ENCODE measurements at places on chromosomes 16 and 17. TPM values are rescaled to one million over a fixed set of nuclear protein-coding genes. Genes with fewer than 3 reads are reported as not detected.

The BPTF gene
- 59.7 TPM for total RNA-seq

The PPY gene
- total RNA-seq: not detected

The CD300H gene
- not detected for total RNA-seq

- no peak overlapping the region for H3K27ac ChIP-seq
- H3K27me3 ChIP-seq: no peaks in the 10 kb centered on the region
- H3K36me3 ChIP-seq: no peaks in the 10 kb centered on the region
- H3K4me3 ChIP-seq: no peak overlapping the region
Observed at GRCh38 chr16:81279392-81279791, 35.4 kb upstream of the GAN start.

DNA sequence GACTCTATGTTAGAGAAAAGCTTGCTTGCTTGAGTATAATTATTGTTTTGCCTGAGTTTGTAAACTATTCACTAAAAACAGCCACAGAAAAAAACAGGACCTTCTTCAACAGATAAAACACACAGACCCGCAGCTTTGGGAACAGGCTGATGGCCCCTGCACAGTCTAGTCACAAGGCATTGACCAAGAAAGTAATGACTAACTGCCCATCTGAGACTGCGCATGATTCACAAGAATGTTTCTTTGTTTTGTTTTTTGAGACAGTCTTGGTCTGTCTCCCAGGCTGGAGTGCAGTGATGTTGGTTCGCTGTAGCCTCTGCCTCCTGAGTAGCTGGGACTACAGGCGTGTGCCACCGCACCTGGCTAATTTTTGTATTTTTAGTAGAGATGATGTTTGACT is 2.8 kb upstream of the ZKSCAN2 start:
- peaks cover 23% of the 10 kb centered on the region for H3K4me1 ChIP-seq
- DNase-seq: no peak
- no peaks in the 10 kb centered on the region for H3K27me3 ChIP-seq
- H3K27ac ChIP-seq: no peak overlapping the region
- peaks cover 7% of the 10 kb centered on the region for H3K36me3 ChIP-seq

GRCh38 chr16:78894886-78895285 is 705.7 kb downstream of the MAF start:
- no peak overlapping the region for H3K27ac ChIP-seq
- DNase-seq: no peak
- H3K4me1 ChIP-seq: no peaks in the 10 kb centered on the region
- H3K36me3 ChIP-seq: no peaks in the 10 kb centered on the region

GRCh38 chr16:20285993-20286499 is 41.3 kb downstream of the GP2 start:
- no peak overlapping the region for H3K27ac ChIP-seq
- no peak overlapping the region for H3K4me3 ChIP-seq
- no peaks in the 10 kb centered on the region for H3K4me1 ChIP-seq
- no peak for DNase-seq
- H3K27me3 ChIP-seq: no peaks in the 10 kb centered on the region

DNA sequence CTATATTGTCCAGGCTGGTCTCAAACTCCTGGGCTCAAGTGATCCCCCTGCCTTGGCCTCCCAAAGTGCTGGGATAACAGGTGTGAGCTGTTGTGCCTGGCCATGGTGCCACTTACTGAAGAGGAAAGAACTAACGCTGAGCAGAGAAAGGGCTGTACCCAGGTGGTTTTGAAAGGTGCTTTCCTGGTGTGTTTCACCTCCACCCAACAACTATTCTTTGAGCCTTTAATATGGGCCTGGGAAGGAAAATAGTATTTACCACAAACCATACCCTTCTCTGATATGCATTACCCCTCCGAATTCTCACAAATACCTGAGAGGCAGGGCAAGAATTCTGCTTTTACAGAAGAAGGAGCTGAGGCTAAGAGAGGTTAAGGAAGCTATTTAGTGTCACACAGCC is 24.8 kb downstream of the KPNA2 start:
- H3K4me1 ChIP-seq: no peaks in the 10 kb centered on the region
- no peak overlapping the region for H3K4me3 ChIP-seq
- no peak for DNase-seq
- H3K27me3 ChIP-seq: no peaks in the 10 kb centered on the region
- H3K27ac ChIP-seq: no peak overlapping the region
- H3K36me3 ChIP-seq: no peaks in the 10 kb centered on the region

GRCh38 chr16:77951788-77952187 is 70.6 kb upstream of the CLEC3A start:
- no peak overlapping the region for H3K4me3 ChIP-seq
- H3K4me1 ChIP-seq: no peaks in the 10 kb centered on the region
- no peaks in the 10 kb centered on the region for H3K36me3 ChIP-seq
- no peaks in the 10 kb centered on the region for H3K27me3 ChIP-seq
- H3K27ac ChIP-seq: no peak overlapping the region
- no peak for DNase-seq

- H3K4me1 ChIP-seq: peaks cover 27% of the 10 kb centered on the region
- peak; percentile 97 for DNase-seq
- no peaks in the 10 kb centered on the region for H3K27me3 ChIP-seq
- no peak overlapping the region for H3K27ac ChIP-seq
- H3K36me3 ChIP-seq: no peaks in the 10 kb centered on the region
Observed at GRCh38 chr16:22190081-22190775, 15.8 kb upstream of the EEF2K start.

DNA sequence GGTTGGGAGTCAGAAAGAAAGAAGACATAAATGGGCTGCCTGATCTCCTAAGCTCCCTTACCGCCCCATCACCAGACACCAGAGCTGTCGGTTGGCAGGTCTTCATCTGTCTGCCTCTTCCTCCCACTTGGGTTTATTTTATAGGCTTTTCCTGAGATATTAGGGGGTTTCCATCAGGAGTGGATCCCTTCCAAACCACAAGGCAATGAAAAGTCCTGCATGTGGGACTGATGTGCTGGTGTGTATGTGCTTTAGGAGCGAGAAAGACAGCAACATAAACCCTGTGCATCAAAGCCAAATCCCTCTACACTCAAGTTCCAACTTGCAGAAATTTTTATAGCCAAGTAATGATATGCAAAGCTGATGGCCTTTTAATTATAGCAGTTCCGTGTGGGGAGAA is 389.5 kb downstream of the SLC39A11 start:
- no peak overlapping the region for H3K4me3 ChIP-seq
- no peaks in the 10 kb centered on the region for H3K36me3 ChIP-seq
- H3K27me3 ChIP-seq: peaks cover 3% of the 10 kb centered on the region
- DNase-seq: no peak

DNA sequence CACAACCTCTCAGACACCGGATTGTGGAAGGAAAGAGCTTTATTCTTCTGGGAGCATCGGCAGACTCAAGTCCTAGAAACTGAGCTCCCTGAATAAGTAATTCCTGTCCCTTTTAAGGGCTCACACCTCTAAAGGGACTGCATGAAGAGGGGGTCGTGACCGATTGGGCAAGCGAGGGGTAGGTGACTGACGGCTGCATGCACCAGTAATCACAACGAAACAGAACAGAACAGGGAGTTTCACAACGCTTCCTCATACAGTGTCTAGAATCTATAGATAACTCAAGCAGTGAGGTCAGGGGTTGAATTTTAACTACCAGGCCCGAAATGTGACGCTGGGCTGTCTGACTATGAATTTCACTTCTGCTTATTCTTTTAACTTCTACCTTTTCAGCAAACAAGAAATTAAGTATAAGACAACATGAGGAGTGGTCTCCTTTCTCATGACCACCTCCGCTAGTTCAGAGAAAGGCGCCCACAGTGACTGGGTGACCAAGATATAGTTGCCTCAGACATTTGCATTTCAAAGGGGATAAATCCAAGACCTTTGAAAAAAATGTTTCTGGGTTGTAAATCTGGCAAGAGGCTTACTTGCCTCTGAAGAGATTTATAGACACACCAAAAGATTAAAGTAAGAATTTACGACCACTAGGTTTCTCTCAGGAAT is 88.4 kb upstream of the ATF7IP2 start:
- H3K4me3 ChIP-seq: no peak overlapping the region
- no peaks in the 10 kb centered on the region for H3K4me1 ChIP-seq
- H3K27me3 ChIP-seq: no peaks in the 10 kb centered on the region
- no peak for DNase-seq
- H3K36me3 ChIP-seq: no peaks in the 10 kb centered on the region

The TEKT5 gene
- total RNA-seq: 0.29 TPM

DNA sequence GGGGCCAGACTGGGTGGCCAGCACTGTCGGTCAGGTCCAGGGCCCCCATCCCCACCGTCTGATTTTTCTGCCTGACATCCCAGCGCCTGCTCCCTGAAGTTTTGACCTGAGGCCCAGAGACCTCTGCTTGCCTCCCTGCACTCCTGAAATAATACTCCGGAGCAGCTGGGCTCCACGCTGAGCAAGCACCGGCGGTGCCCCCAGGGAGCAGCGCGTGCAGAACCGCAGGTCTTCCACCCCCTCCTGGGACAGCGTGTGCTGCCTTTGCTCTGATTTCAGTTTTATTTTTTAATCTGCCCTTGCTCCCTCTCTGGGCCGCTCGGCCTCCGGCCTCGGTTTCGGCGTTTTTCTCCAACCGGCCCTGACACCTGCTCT is 132.4 kb upstream of the GSE1 start:
- no peak for DNase-seq
- H3K36me3 ChIP-seq: no peaks in the 10 kb centered on the region
- no peaks in the 10 kb centered on the region for H3K4me1 ChIP-seq
- H3K4me3 ChIP-seq: no peak overlapping the region
- H3K27me3 ChIP-seq: no peaks in the 10 kb centered on the region

The TBX2 gene
- 11.6 TPM for total RNA-seq

GRCh38 chr17:74199306-74200092 is 4.0 kb upstream of the RPL38 start:
- no peak overlapping the region for H3K4me3 ChIP-seq
- H3K27me3 ChIP-seq: peaks cover 33% of the 10 kb centered on the region
- DNase-seq: peak; percentile 96
- no peak overlapping the region for H3K27ac ChIP-seq
- no peaks in the 10 kb centered on the region for H3K36me3 ChIP-seq

The BCL6B gene
- total RNA-seq: not detected

DNA sequence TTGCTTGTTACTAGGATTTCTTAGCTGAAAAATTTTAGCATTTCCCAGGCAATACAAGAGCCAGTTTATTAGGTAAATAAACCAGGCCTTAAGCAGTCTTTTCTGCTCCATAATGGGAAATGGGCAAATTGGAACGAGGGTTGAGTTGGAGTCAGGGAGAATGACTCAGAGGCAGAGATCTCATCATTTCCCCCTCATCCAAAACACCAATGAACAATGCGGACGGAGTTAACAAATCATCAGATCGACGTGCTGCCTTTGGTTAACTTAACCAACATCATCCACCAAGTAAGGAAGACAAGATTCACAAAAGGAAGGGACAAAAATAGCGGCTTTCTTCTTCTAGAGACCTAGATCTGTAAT is 243.5 kb downstream of the STX8 start:
- no peaks in the 10 kb centered on the region for H3K36me3 ChIP-seq
- H3K27ac ChIP-seq: no peak overlapping the region
- H3K4me1 ChIP-seq: no peaks in the 10 kb centered on the region
- no peak for DNase-seq
- no peaks in the 10 kb centered on the region for H3K27me3 ChIP-seq
- no peak overlapping the region for H3K4me3 ChIP-seq

GRCh38 chr17:39064819-39065218 is 86.6 kb downstream of the PLXDC1 start:
- DNase-seq: no peak
- H3K36me3 ChIP-seq: no peaks in the 10 kb centered on the region
- H3K4me1 ChIP-seq: peaks cover 26% of the 10 kb centered on the region
- peaks cover 28% of the 10 kb centered on the region for H3K27me3 ChIP-seq
- H3K27ac ChIP-seq: no peak overlapping the region

DNA sequence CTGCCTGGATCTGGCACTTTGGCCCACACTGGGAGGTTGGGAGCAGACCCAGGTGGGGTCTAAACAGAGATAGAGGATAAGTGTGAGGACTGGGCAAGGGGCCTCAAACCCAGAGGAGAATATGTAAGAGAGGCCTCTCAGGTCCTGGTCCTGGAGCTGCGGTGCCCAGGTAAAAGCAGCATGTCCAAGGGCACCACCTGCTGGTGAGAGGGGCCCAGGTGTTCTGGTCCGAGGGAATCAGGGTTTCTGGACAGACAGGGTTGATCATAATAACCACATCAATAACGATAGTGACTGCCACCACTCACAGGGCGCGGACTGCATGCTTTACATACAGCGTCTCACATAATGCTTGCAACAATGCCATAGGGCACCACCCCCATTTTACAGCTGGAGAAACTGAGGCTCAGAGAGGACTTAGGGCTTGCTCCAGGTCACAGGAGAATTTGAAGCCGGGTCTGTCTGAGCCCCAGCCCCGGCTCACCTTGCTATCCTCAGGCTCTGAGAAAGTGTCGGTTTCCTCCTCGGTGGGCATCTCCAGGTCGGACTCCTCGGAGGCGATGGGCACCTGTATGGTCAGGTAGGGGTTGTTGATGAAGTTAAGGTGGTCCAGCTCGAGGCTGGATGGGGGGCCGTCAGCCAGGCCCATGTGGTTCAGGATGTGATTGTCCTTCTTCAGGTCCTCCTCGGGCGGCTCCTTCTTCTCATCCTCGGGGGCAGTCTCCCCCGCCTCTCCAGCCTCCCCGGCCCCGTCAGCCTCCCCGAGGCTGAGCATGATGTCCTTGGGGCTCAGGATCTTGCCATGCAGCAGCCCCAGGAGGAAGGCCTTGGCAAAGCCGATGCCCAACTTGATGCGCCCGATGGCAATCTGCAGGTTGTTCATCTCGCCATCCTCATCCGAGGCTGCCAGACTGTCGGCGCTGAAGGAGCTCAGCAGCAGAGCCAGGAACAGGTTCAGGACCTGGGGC is 19.1 kb upstream of the CD79B start:
- H3K27ac ChIP-seq: no peak overlapping the region
- H3K36me3 ChIP-seq: no peaks in the 10 kb centered on the region
- no peak for DNase-seq
- no peak overlapping the region for H3K4me3 ChIP-seq
- no peaks in the 10 kb centered on the region for H3K4me1 ChIP-seq

- H3K27me3 ChIP-seq: no peaks in the 10 kb centered on the region
- H3K4me1 ChIP-seq: peaks cover 14% of the 10 kb centered on the region
- DNase-seq: peak; percentile 29
Observed at GRCh38 chr17:83057793-83058265, 21.6 kb upstream of the METRNL start.

- peaks cover 20% of the 10 kb centered on the region for H3K4me1 ChIP-seq
- H3K27me3 ChIP-seq: no peaks in the 10 kb centered on the region
- H3K36me3 ChIP-seq: peaks cover 10% of the 10 kb centered on the region
- peak; percentile 86 for DNase-seq
- peak overlapping the region; percentile 97 for H3K4me3 ChIP-seq
Observed at GRCh38 chr16:30875871-30876801, 17.7 kb downstream of the BCL7C start.

GRCh38 chr17:8470447-8471047 is 34.9 kb downstream of the NDEL1 start:
- no peaks in the 10 kb centered on the region for H3K27me3 ChIP-seq
- peaks cover 2% of the 10 kb centered on the region for H3K4me1 ChIP-seq
- H3K27ac ChIP-seq: peak overlapping the region; percentile 16
- no peak overlapping the region for H3K4me3 ChIP-seq
- DNase-seq: no peak

DNA sequence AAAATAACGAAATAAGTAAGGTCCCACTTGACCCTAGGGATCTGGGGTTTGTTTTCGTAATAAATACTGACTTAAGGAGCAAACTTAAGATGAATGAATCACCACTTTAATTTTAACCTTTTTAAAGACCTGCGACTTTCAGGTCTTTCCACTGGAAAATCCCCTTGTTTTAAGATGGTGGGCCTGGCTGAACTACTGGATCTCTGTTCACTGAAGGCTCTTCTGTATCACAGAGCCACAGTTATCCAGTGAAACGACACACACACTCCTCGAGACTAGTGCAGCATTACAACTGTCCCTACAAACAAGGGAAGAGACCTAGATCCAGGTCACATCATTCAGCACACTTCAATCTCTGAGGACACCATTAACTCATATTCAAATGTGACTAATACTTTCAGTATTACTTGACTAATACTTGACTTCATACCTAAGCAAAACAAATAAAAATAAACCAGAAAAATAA is 299.0 kb downstream of the CEP112 start:
- H3K27me3 ChIP-seq: no peaks in the 10 kb centered on the region
- H3K36me3 ChIP-seq: no peaks in the 10 kb centered on the region
- H3K27ac ChIP-seq: no peak overlapping the region
- H3K4me1 ChIP-seq: peaks cover 10% of the 10 kb centered on the region

Data from osteoblast (primary cell).